ENCODE measurements at places on chromosomes 2 and 18.

GRCh38 chr2:224004105-224004695 lies 34.9 kb downstream of the SERPINE2 start:
- DNase-seq = peak; percentile 21

- DNase-seq = no peak
Observed at GRCh38 chr2:177873915-177874314, 198.7 kb downstream of the PDE11A start.

DNA sequence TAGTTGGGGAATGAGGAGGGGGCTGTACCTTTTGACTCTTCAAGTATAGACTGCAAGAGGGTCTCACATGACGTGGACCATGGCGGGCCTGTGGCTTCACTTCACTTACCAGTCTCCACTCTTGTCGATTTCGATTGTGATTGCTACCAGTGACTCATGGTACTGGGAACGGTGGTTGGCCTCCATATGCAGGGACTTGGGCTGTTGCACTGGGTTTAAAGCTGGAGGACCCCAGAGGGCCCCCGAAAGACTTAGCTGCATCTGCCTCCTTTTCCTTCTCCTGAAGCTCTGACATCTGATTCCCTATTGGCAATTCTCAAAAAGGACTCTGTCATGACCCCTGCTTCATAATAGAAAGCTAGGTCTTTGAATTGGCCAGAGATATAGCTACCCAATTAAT lies 43.4 kb downstream of the HK2 start:
- DNase-seq = no peak

DNA sequence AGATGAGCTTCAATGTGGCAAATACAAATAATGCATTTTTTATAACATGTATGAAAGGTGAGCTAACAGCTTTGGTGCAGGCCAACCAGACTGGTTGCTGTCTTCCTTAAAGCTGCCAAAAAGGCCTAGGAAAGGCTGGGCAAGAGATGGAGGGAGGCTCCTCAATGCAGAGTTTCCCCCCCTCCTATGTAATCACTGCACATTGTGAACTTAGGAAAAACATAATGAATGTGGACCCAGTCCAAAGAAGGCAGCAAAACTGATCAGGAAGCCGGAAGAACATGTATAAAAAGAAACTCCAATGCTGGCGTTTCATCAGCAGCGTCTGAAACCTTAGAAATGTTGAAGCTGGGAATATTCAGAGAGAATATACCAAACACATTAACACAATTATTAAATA lies 84.2 kb upstream of the LYPD6 start:
- DNase-seq = no peak

GRCh38 chr18:13305301-13305700 lies 86.7 kb downstream of the LDLRAD4 start:
- DNase-seq = no peak

DNA sequence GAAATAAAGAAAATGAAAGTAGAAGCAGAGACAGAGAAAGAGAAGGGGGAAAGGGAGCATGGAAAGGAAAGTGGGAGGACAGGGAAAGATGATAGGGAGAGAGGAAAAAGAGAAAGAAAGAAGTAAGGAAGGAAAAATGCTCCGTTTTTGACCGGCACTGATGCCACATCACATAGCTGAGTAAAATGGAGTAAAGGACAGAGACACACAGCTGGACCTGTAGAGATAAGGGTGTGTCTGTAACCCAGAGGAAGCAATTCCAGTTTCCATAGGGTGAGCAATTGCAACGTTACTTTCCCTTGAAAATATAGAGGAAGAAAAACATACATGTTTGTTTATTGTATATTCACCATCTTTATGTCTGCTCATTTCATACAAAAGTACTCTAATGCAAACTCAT lies 1866.9 kb upstream of the PIK3C3 start:
- DNase-seq = no peak

GRCh38 chr2:99865818-99866676 lies 276.3 kb downstream of the AFF3 start:
- DNase-seq = peak; percentile 54

DNA sequence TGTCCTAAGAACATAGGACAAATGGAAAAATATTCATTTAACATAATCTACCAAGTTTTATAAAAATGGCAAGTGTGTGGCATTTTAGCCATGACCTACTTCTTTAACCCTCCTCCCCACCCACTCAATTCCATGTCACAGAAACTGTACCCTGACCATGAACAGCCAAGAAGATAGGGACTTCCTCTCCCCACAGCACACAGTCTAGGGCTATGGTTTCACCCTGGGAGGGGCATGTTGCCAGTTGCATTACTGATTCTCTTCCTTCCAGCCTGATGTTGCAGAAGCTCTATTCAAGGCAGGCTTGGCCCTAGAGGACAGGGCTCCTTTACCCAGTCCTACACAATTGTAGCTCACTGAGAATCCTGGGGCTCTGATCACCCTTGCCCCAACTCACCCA lies 153.6 kb upstream of the KLF7 start:
- no peak for DNase-seq

GRCh38 chr18:70047931-70048603 lies 100.4 kb upstream of the CD226 start:
- DNase-seq = peak; percentile 68

DNA sequence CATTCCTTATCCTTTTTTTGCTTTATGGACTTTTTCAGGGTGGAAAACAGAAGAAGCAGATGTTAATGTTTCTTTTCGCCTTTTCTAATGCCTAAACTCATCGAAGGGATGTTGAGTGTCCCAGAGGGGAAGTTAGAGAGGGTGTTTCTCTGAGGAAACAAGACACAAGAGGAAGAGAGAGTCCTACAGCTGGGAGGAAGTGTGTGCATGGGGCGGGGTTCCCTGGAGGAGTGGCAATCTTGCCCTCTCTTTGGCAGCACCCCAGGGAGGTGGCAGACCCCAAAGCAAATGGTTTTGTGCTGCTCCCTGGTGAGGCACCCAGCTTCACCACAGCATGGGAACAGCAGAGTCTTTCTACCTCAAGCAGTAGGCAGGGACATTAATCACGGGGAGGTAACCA lies 377.6 kb downstream of the RND3 start:
- no peak for DNase-seq

- no peak for DNase-seq
Observed at GRCh38 chr18:7565677-7566076, 1.4 kb upstream of the PTPRM start.

- peak; percentile 44 for DNase-seq
Observed at GRCh38 chr2:70995426-70995729, 705 bp upstream of the TEX261 start.

DNA sequence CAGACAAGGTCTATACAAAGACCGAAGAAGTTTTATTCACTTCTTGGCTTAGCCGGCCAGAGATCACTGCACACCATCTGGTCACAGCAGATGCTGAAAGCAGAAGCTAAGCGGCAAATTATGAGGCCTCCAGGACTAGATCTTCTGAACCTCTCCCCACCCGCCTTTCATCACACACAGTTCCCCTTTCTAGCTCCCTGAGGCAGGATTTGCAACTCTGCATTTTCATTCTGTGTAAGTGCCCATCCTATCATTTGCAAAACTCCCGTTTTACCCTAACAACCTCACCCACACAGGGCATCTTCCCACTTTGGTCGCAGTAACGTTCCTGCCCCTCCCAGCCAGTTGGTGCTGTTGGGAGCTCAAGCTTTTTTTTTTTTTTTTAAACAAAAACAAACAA lies 3.1 kb upstream of the MOB1A start:
- DNase-seq = no peak

DNA sequence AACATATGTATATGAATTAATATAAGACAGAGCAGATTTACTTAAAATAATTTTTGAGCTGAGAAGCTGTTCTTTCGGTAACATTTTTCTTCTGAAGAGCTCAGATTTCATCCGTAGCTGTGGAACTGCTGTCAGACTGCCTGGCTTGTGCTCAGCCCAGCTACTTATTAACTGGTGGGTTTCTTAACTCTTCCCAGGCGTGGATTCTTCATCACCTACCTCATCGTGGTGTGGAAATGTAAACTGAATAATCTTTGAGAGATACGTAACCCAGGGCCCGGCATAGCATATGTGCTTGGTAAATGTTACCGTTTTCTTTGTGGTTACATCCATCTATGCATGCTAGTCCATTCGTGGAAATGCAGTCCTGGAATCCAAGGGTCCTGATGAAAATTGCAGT lies 145.0 kb downstream of the MCFD2 start:
- DNase-seq = peak; percentile 95

GRCh38 chr2:120609826-120610395 lies 125.8 kb upstream of the GLI2 start:
- DNase-seq = no peak
